ENCODE measurements at places on chromosomes 13 and 19.

DNA sequence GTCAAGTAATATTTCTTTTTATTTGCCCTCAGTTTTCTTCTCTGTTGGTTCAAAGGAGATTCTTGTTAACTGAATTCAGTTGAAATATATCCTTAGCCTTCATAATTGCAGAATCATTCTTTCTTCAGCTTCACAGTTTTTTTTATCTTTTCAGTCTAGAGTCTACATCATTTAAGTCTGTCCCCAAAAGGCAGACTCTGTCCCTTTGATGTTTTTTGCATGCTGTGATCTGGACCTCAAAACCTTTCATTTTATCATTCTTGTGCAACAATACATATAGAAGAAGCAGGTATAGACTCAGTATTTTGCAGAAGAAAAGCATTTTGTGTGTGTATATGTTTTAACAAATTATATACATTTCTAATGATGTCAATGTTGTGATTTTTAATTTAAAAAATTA, 734.8 kb upstream of the GPC6 start:
- no peak for DNase-seq

DNA sequence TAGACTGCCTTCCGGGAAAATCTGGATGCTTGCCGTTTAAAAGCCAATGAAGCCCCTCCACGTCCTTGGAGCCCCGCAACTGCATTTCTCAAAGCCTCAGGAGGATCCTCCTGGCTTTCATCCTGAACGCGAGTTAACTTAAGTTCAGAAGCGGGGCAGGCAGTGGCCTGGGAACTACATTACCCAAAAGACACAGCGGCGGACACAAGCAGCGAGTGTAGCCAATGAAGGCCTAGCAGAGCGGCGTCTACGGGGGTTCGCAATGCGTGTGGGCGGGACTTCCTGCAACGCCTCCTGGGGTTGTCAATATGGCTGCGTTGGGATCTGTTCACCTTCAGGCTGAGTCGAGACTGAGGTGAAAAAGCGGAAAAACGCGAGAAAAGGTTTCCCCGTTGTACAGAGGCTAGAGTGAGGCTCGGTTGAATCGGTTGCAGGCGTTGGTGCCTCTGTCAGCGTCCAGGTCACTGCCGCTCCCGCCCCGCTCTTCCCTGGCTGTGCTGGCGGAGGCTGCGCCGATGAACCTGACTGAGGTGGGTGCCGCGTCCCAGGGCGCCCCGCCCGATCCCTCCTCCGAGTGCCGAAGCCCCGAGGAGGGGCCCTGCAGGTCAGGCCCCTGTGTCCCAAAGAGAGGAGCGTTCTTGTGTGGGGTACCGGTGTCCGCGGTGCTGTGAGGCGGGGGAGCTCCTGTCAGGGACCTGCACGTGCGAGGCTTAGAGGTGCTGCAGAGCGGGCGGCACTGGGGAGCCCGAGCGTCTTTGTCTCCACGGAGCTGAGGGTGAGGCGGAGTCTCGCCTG, at the start of gene ZNF17:
Gene ZNF17 (plus strand): TSS at position 285 of the 795 bp plus-strand sequence. CDS start 2,455 bp downstream, outside the sequence.
- peak; percentile 91 for DNase-seq

- no peak for DNase-seq
Measured at GRCh38 chr13:83150616-83151307, 731.5 kb downstream of the SLITRK1 start.

DNA sequence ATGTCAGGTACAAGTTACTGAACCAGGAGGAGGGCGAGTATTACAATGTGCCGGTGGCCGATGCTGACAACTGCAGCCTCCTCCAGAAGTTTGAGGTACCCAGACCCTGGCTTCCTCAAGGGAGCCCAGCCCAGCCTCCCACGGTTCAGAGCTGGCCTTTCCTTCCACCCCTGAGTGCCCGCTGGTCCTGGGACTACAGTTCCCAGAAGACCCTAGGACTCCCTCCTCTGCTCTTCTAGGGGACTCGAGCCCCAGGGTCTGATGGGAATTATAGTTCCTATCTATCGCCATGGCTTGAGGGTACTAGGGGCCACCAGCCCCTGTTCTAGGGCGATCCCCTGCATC, 11.0 kb downstream of the PRKCG start:
- DNase-seq: peak; percentile 62

- DNase-seq: no peak
Measured at GRCh38 chr13:109156181-109156935, 526.9 kb downstream of the MYO16 start.

- DNase-seq: no peak
Measured at GRCh38 chr19:10896851-10897526, 25.6 kb downstream of the CARM1 start.

- no peak for DNase-seq
Measured at GRCh38 chr19:35318679-35319448, 10.1 kb upstream of the CD22 start.

DNA sequence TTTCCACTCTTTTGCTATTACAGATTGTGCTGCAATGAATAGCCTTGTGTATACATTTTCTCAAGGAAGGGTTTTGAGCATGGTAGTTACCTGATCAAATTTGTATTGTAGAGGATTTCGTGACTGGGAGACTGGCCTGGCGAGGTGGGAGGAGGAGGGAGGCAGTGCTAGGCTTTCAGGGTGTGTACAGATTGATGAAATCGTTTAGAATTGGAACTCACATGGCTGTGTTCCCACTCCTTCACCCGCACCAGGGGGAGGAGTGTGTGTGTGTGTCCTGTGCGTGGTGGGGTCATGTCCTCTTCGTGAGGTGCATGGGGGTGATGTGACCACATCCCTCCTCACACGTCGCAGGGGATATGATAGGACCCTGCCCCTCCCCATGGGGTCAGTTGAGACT, 8.3 kb downstream of the PGLYRP1 start:
- no peak for DNase-seq

DNA sequence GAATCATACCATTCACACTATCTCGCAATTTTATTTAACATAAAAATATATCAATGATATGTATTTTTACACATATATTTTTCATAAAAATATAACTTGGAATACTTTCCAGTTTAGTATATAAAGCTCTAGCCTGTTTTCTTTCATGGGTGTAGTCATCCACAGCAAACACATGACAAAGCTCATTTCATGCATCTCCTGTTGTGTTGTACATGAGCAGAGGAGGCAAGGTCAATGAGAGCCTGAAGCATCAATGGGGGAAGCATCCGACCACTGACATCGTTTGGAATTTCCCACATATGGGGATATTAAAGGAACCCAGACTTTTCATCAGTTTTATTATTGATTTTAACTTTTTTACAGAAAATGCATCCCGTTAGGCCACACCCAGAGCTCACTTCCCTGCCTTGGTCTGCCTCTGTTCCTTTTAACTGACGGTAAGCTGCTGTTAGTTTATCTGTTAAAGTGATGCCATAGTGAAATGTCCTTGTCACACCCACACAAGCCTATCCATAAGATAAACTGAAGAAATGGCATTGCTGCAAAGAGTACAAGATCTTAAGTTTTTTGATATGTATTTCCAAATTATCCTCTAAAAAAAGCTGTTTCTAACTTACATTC, 44.0 kb downstream of the MIPEP start:
- DNase-seq: no peak

DNA sequence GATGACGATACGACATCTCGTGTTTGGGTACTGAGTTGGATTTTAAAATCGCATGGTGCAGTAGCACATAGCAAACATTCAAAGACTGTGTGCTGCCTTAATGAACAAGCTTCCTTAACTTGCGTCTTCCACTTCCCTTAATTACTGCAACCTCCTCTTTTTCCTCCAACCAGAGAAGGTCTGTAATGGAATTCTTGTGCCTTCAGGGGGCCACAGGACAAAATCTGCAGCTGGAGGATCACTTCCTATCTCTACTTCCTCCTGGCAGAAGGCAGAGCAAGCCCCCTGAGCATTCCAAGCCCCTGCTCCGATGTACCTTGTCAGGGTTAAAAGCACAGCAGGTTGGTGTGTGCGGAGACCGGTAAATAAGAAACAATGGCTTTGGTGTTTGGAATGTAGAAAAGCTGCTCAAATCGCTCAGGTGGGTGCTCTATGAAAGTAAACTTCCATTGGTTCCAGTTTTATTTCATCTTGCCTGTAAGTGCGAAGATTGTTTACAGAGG, 151.3 kb upstream of the UQCRFS1 start:
- DNase-seq: peak; percentile 1

DNA sequence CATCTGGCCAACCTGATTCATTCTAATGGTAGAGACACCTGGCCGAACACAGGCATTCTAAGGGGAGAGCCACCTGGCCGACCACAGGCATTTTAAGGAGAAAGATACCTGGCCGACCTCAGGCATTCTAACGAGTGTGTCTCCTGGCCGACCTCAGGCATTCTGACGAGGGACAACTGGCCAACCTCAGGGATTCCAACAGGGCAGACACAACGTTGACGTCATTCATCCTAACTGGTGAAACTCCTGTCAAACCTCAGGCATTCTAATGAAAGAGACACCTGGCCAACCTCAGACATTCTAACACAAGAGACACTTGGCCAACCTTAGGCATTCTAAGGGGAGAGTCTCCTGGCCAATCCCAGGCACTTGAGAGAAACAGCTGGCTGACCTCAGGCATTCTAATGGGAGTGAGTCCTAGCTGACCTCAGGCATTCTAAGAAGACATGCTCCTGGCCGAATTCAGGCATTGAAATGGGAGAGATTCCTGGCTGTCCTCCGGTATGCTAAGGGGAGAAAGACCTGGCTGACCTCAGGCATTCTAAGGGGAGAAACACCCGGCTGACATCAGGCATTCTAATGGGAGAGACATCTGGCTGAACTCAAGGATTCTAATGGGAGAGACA, 1352.5 kb downstream of the UQCRFS1 start:
- no peak for DNase-seq

- peak; percentile 8 for DNase-seq
Measured at GRCh38 chr13:100828226-100828625, 153.6 kb upstream of the TMTC4 start.

GRCh38 chr19:15251749-15252397, 19.6 kb upstream of the EPHX3 start:
- DNase-seq: peak; percentile 76

DNA sequence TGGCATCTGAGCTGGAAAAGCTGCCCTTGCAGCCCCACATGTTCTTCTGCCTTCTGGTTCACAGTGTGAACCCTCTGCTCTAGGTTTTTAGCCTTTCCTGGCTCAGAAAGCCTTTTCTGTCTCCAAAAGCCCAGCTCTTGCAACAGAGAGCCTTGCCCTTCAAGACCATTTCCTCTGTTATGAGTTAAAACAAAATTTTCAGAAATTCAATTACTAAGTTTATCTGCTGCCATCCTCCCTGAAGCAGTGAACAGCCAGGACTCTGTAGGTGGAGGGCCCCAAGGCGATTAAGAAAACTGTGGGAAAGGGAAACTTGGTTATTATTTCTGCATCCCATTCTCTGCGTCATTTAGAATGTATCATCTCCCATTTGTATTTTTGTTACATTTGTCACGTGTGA, 18.8 kb downstream of the FAM124A start:
- DNase-seq: no peak

DNA sequence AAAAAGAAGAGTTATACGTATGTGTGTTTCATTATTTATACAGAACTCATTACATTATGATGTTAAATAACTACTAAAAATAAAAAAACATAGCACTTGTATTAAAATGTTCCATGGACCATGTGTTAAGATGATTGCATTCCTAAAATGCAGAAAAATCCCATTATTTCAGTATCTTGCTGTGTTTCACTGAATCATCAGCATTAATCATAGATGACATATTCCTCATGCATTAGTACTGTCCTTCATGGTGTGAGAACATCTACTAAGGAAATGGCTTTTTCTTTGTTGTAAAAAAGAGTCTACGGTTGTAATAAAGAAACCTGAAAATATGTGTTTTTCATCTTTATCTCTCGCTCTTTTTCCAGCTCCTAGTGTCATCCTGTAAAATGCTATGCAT, 416.5 kb downstream of the FGF14 start:
- DNase-seq: no peak

GRCh38 chr13:52810526-52810925, 37.9 kb downstream of the PCDH8 start:
- no peak for DNase-seq

DNA sequence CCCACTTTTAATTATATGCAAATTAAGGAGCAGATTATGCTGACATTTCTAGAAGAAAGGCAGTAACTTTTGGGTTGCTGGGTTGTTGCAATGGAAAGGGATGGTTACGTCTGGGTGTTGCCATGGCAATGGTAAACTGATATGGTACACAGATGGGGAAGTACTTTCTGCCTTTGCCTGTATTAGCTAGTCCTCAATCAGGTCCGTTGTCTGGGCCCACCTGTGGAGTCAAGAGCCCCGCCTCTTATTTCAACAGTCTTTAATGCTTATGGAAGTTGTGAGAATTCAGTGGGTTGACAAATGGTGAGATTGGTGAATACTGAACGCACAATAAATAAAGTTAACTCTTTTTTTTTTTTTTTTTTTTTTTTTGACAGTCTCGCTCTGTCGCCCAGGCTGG, 30.6 kb upstream of the DPP9 start:
- DNase-seq: no peak

DNA sequence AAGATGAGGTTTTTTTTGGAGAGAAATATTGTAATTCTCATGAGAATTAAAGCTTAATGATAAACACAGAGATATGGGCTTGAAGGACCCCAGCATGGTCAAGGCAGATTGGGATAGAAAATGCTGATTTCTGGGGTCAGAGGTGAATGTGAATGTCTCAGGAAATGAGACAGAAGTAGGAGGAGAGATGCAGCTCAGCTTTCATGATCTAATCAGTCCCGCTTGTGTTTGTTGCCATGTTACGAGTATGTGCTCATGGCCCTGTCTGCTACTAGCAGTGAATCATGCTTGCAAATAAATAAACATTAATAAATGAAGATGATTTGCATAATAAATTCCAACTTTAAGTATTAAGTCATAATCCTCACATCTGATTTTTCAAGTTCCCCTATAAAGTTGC, 23.0 kb upstream of the NDFIP2 start:
- DNase-seq: peak; percentile 45

GRCh38 chr13:43306372-43306771, 283.0 kb downstream of the DNAJC15 start:
- no peak for DNase-seq

- no peak for DNase-seq
Measured at GRCh38 chr13:43884222-43884621, 4.5 kb downstream of the LACC1 start.

- no peak for DNase-seq
Measured at GRCh38 chr19:3041761-3042620, 12.9 kb upstream of the TLE2 start.

DNA sequence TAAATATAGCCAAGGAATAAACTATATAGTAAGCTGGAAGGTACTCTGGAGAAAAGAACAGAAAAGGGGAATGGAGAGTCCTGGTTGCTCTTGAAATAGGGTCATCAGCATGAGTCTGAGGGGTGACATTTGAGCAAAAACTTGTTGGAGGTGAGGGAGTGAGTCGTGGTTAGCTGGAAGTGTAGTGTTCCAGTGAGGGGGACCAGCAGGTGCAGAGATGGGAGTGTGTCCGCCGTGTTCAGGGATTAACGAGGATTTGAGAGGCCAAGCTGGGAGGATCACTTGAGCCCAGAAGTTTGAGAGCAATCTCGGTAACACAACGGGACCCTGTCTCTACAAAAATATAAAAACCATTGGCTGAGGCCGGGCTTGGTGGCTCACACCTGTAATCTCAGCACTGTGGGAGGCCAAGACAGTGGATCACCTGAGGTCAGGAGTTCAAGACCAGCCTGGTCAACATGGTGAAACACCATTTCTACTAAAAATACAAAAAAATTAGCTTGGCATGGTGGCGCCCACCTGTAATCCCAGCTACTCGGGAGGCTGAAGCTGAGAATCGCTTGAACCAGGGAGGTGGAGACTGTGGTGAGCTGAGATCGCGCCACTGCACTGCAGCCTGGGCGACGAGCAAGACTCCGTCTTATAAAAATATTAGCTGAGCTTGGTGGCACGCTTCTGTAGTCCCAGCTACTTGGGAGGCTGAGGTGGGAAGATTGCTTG, 1.1 kb downstream of the SUPT5H start:
- no peak for DNase-seq

GRCh38 chr13:78976696-78977095, 317.7 kb upstream of the OBI1 start:
- no peak for DNase-seq

GRCh38 chr13:99861771-99862170, 109.8 kb downstream of the ZIC5 start:
- no peak for DNase-seq
